Neuronal stem cell (in vitro differentiated cells): ENCODE measurements at places on chromosomes 4 and X.
A peak's percentile ranks its signal among the peaks of the same experiment; 100 is the strongest.

GRCh38 chr4:48420144-48420543 is 63.0 kb upstream of the SLC10A4 start:
- no peak overlapping the region for H3K27ac ChIP-seq
- no peaks in the 10 kb centered on the region for H3K27me3 ChIP-seq
- no peak overlapping the region for H3K4me3 ChIP-seq
- no peak for DNase-seq
- peaks cover 4% of the 10 kb centered on the region for H3K36me3 ChIP-seq

- H3K4me3 ChIP-seq, result peak overlapping the region; percentile 83
- no peaks in the 10 kb centered on the region for H3K36me3 ChIP-seq
- H3K4me1 ChIP-seq, result peaks cover 4% of the 10 kb centered on the region
- H3K27ac ChIP-seq, result no peak overlapping the region
- peak; percentile 15 for DNase-seq
- H3K27me3 ChIP-seq, result peaks cover 38% of the 10 kb centered on the region
These were observed 837 bp downstream of the DCHS2 start for GRCh38 chr4:154490583-154491340.

GRCh38 chrX:57070185-57070984 is 51.0 kb downstream of the SPIN2B start:
- DNase-seq, result no peak
- no peaks in the 10 kb centered on the region for H3K27me3 ChIP-seq
- no peak overlapping the region for H3K27ac ChIP-seq
- H3K4me3 ChIP-seq, result no peak overlapping the region
- no peaks in the 10 kb centered on the region for H3K4me1 ChIP-seq

DNA sequence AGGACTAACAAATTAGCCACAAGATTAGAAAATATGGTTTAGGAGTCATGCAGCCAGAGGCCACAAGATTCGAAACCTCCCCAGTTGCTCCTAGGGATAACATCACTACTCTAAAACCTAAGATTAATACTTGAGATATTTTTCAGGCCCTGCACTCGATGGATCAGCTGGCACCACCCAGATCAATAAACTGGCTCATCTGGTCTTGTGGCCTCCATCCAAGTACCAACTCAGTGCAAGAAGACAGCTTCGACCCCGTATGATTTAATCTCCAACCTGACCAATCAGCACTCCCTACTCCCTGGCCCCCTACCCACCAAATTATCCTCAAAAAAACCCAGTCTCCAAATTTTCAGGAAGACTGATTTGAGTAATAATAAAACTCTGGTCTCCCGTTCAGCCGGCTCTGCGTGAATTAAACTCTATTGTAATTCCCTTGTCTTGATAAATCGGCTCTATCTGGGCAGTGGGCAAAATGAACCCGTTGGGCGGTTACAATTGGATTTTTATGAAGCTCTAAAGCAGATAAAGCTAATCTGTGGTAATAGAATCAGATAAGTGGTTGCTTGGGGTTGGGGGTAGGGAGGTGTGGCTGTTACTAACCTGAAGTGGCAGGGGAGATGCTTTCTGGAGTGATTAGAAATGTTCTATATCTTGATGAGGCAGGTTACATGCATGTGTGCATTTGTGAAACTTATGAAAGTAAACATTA is 91.8 kb upstream of the ATXN3L start:
- no peaks in the 10 kb centered on the region for H3K27me3 ChIP-seq
- no peak overlapping the region for H3K27ac ChIP-seq
- no peaks in the 10 kb centered on the region for H3K36me3 ChIP-seq
- DNase-seq, result no peak
- no peak overlapping the region for H3K4me3 ChIP-seq

DNA sequence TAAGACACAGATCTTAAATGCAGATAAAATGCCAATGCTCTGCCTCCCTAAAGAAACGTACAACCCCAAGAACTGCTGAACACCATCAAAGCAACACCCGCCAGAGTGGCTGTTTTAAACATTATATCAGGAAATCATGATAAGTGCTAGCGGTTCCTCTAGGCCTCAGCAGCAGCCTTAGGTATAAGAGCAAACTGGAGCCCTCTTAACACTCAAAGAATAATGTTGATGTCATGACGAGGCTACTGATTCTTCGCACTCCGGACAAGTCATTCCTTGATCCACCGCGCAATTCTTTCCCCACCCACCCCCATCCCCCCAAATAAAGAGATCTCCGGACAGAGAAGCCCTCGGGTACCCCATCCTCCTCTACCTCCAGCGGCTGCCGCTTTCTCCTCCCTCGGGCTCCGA is 507 bp downstream of the LIN54 start:
- H3K36me3 ChIP-seq, result no peaks in the 10 kb centered on the region
- peak overlapping the region; percentile 93 for H3K4me3 ChIP-seq
- peaks cover 8% of the 10 kb centered on the region for H3K4me1 ChIP-seq
- no peak overlapping the region for H3K27ac ChIP-seq

GRCh38 chr4:183552274-183553146 is 47.7 kb downstream of the ING2 start:
- H3K27me3 ChIP-seq, result no peaks in the 10 kb centered on the region
- H3K27ac ChIP-seq, result no peak overlapping the region
- H3K36me3 ChIP-seq, result no peaks in the 10 kb centered on the region
- no peak for DNase-seq
- H3K4me3 ChIP-seq, result no peak overlapping the region
